AG08396 (cell line): ENCODE measurements at places on chromosomes 6 and 20.

DNA sequence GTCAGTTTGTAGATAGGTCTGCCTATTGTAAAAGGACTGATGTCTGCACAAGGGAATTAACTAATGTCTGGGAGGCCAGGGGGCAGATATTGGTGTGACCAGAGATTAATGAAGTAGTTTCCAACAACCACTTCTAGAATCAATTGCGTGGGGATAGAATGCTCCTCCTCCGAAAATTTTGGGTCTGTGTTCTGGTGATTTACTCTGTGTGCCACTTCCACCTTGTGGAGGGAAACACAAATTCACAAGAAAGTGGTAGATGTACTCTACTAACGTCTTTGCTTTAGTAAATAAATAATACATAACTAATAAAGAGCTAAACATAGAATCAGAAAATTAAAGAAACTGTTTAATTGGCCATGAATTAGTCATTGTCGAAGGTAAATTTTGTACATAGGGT lies 25.5 kb downstream of the TMEM14A start:
- DNase-seq = no peak

DNA sequence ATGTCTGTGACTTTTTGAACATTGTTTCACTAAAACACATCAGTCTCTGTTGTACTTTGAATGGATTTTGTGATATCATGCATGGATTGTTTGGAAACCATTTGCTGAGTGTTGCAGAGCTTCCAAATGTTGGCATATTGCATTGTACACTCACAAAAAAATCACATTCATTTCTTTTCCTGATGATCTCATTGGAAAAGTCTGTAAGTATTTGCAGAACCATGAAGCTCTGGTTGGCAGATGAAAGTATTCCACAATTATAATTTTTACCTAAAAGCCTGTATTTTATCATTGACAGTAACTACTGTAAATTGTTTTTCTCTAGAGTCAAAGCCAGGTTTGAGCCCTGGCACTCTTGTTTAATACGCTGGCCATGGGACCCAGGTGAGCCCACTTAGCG lies 42.1 kb downstream of the VAPB start:
- peak; percentile 26 for DNase-seq

DNA sequence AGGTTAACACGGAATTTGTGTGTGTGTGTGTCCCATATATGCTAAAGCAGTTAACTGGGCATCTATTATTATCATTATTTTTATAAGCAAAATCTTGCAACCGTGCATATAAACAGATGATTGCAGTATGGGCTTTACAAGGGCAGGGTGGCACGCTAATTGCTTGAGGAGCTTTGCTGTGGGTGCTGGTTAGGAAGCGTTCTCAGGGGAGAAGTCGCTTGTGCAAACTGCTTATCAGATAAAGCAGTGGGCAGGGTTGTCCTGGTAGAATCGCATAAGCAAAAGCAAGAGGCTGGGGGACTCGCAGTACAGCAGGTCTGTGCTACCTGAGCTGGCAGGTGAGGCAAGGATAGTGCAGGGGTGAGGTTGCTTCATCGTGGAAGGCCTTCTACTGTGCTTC lies 9.7 kb upstream of the CCN6 start:
- DNase-seq = no peak

DNA sequence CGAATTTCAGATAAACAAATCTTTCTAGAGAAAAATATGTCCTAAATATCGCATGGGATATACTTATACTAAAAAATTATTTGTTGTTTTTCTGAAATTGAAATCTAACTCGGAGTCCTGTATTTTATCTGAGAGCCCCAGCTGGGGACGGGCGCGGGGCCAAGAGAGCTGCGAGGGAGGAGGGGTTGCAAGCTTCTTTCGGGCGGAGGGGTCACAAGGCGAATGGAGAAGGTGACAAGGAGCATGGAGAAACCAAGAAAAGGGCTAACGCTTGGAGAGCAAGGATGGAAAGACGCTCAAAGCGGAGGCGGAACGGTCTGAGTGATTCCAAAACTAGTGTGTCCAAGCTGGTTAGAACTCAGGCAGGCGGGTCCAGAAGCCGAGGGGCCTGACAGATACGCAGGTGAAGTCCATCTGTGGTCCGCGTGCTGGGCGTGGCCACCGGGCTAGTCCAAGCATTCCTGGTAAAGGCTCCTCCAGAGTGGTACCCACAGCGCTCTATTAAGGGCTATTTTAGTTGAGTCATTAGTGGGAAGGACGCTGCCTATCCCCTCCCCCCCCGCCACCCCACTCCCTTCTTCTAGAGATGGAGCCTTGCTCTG lies 41.5 kb upstream of the ZNFX1 start:
- DNase-seq = no peak

DNA sequence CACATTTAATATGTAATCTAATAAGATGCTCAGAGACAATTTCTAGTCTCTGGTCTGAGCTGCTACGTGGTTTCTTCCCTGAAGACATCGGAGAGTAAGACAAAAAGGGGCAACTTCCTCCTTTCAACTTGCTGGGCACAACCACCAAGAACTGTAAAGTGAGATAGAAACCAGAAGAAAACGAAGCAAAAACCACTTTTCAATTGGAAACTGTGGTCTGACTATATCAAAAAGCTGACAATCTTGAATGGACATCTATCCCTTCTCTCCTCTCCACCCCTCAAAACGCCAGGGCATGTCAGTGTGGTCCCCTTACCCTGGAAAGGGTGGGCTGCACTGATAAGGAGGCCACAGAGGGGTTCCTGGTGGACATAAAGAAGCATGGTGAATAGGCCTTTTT lies 269.1 kb downstream of the CD83 start:
- no peak for DNase-seq

- DNase-seq = no peak
Measured at GRCh38 chr6:134813146-134813545, 136.8 kb downstream of the ALDH8A1 start.

- no peak for DNase-seq
Measured at GRCh38 chr20:31576751-31577150, 28.3 kb upstream of the ID1 start.

- peak; percentile 3 for DNase-seq
Measured at GRCh38 chr6:145929037-145929633, 35.0 kb downstream of the SHPRH start.

DNA sequence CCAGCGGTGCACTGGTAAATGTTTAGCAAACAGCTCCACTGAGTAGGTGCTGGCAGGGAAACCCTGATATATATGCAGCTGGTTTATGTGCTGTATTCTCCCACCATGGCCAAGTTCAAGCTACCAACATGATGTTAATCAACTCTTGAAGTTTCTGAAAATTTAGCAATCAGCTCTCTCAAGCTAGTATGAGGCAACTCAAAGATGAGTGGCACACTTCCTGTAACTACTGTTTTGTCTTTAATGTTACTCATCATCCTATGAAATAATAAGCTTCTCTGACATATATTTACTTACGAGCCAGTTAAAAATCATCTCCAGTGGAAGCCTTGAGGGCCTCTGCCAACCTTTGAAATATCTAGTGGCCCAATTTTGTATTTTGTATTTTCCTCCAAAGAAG lies 54.7 kb downstream of the TRMT6 start:
- DNase-seq = no peak

DNA sequence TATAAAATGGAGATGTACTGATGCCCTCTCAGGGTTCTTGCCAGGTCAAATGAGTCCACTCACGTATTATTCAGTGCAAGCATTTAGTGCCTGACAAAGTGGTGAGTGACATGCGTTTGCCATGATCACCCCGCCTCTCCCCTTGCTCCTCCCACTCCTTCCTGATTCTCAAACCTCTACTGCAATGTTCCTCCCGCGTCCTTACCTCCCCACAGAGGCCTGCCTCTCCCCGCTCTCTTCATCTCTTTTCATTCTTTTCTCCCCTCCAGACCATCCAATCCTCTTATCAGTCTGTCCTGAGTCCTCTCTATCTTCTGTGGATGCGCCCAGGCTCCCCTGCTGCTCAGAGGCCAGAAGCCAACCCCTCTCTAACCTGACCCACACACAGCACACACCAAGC lies 40.7 kb downstream of the KCNK5 start:
- no peak for DNase-seq

- DNase-seq = no peak
Measured at GRCh38 chr6:45690846-45691245, 313.1 kb upstream of the SUPT3H start.
